ENCODE measurements at places on chromosomes 16 and 17.

- ATAC-seq, result no peak
Observed at GRCh38 chr16:14353340-14353739, 276.7 kb downstream of the PARN start.

GRCh38 chr17:56756536-56756935 is 77.2 kb downstream of the C17orf67 start:
- no peak for ATAC-seq

GRCh38 chr16:49634235-49635008 is 221.5 kb downstream of the ZNF423 start:
- ATAC-seq, result no peak

GRCh38 chr16:89864527-89864820 is 8.9 kb upstream of the TCF25 start:
- peak; percentile 4 for ATAC-seq

DNA sequence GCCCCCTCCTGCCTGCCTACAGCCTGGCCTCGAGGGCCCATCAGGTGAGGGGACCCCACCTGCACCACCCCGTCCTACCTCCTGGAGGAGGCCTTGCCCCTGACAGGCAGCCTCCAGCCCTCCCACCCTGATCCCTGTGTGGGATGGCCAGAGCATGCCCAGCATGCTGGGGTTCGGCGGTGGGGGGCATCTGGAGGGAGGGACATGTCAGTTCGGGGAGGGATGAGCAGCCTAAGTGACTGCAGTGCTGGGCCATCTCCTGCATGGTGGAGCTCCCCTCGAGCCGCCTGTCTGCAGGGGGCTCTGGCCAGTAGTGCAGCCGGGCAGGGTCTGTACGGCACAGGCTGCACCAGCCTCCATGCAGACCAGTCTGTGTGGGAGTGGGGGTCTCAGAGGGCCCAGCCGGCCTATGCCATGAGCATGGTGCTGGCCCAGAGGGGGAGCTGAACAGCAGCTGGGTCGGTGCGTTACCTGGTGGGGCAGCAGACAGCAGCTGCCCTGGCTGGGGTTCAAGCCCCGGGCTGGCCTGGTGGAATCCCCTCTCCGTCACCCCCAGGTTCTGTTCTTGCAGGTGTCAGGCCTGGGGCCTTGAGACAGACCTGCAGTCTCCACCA is 4.0 kb upstream of the RNPS1 start:
- no peak for ATAC-seq

DNA sequence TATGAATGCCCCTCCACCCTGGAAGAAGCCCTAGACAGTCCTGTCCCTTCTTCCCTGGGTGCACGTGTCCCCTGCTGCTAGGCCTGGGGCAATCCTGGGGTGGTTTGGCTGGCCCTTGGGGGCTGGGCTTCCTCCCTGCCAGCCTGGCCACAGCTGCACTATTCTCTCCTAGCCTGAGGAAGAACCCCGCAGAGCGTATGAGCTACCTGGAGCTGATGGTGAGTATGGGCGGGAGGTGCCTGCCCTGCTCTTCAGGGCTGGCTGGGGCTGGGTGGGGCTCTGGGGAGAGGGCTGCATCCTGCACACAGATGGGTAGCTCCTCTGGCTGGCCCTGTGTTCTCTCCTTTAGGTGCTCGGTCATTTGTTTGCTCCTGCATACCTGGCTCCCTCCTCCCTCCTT is 28.8 kb downstream of the MAP2K3 start:
- ATAC-seq, result no peak

- ATAC-seq, result peak; percentile 30
Observed at GRCh38 chr17:57481910-57482391, 225.6 kb downstream of the MSI2 start.

GRCh38 chr16:78998879-78999278 is 601.7 kb downstream of the MAF start:
- ATAC-seq, result no peak
